Left lung (tissue), 14 donors: ENCODE measurements at places on chromosomes 1 and 21. TPM values are rescaled to one million over a fixed set of nuclear protein-coding genes. Genes with fewer than 3 reads are reported as not detected.

- DNase-seq = no peak
Measured at GRCh38 chr21:34029743-34030528, 43.4 kb upstream of the MRPS6 start.

- no peak for DNase-seq
Measured at GRCh38 chr1:151416231-151416630, 16.9 kb downstream of the PSMB4 start.

- DNase-seq = no peak
Measured at GRCh38 chr1:232648316-232648715, 18.4 kb upstream of the SIPA1L2 start.

DNA sequence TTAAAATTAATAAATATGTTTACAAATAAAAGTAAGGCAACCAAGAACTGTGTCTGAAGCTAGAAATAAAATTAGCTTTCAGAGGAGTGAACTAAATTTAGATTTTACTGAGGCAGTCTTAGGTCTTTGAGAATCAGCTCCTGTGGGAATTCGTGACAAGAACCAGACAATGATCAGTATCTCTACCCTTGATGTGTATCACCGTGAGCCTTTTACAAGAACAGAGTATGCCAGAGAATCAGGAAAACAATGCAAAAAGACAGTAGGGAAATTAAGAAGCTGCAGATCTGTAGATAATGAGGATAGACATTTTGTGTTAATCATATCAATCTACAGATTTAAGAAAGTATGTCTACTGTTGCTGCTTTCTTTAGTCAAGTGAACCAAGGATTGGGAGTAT, 351.0 kb downstream of the COL11A1 start:
- DNase-seq = no peak

DNA sequence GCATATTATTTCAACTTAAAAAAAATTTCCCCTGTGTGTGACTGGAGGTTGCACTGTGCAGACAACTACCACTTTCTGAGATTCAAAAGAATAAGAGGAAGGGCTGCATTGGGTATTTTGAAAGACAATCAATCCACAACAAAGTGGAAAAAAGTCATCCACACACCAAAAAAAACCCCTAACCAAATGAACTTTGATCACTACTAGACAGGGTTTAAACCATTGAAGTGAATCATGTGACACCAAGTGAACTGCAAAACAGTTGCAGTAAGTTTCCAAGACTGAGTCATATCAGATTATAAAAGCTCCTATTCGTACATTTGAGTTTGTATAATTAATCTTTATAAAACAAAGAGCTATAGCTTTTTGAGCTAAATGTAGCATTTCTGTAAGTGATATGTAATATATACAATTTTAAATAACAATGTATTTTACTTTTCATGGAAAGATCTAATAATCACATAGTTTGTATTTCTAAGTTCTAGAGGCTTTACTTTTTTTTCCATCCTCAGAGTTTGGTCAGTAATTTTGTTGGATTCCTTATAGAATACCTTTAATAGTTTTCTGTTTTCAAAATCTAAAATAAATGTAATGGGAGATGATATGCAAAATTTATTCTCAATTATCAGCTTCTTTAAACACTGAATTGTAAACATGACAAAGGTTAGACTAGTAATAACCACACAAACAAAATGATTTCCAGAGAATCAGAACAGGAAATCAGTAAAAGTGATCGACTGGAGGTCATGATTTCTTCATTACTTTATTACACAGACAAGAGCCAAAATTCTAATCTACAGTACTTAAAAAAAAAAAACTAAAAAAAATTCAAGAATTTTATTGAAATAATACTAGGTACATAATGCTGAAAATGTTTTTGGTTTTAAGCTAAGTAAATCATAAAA, 50.5 kb upstream of the GFI1 start:
- DNase-seq = no peak

- DNase-seq = no peak
Measured at GRCh38 chr1:204568576-204569315, 52.5 kb downstream of the MDM4 start.

DNA sequence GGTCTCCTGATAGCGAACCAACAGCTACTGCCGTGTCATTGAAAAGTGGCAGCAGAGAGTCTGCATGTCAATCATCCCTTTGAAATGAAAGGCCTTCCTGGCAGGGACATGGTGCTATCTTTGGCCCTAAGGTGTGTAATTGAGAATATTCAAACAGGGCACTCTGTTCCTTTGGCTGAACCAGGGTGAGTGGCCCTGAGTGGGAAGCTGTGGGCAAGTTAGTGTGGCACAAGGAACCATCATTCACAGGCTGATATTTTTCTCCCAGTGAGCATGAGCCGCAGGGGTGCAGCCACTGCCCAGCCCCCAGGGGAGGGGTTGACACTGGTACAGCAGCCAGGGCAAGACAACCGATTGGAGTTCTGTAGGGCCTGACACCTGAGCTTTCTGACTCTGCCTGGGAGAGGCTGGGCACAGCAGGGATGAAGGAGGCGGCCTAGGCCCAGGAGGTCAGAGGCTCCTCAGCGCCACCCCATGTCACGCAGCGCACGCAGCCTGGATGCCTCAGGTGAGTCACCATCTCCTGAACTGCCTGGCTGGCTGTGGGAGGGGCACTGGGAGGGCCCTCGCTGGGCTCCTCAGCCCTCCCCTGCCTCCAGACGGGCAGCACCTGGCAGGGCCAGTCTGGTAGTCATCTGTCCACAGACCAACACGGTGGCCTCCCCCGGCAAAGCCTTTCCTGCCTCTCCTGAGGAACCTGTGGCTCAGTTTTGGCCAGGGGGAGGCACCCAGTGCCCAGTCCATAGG, 13.2 kb downstream of the QSOX1 start:
- DNase-seq = no peak

GRCh38 chr1:231311720-231312431, 25.8 kb downstream of the EXOC8 start:
- no peak for DNase-seq

NBPF6 gene
- not detected for polyA plus RNA-seq

GCSAML gene
- 0.27 TPM for polyA plus RNA-seq
